ENCODE measurements at places on chromosomes 3 and 15.

- no peak for DNase-seq
Observed at GRCh38 chr3:189239616-189240015, 67.8 kb downstream of the TPRG1 start.

DNA sequence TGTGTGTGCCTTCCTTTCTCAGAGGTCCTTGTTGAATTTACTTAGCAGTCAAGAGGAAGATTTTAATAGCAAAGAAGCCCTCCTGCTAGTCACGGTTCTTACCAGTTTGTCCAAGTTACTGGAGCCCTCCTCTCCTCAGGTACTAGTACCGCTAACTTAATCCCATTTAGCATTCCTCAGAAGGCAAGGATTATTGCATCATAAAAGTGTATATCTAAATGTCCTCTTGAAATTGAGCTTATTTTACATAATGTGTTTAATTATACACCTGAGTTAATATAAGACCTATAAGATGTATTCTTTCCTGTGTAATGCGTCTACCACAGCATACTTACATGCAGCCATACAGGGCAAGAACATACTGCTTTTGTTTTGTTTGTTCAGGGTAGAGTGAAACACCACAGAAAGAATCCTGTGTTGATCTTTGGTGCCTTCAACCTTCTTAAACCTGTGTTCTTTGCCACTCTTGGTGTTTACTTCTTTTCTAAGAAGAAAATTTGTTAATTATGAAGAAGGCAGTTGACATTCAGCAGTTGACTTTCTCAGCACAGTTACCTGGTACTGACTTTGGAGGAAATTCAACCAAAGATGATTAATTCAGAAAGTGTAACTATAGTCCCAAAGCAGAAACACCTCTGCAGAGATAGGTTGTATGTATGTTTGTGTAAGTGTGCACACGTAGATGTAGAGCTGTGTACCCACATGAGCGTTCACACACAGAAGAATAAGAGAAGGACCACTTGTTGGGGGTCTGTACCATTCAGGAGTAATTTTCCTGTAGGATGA, 33.1 kb downstream of the POLG start:
- DNase-seq: no peak

DNA sequence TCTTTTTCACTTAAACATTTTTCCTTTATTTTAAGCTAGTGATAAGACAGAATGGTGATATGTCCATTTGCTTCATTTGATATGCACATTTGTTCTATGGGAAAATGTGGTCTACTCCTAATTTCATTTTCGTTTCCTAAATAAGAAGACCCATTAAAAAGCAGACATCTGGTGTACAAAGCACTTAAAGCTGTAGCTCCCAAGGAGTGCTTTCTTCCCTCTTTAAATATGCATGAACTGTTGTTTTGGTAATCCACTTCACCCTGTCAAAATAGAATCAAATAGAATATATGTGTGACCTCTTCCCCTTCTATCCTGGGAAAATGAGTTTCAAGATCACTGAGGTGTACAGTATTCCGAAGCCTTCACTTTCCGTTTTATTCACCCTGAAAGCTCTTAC, 182.8 kb downstream of the ROBO2 start:
- DNase-seq: no peak

- DNase-seq: no peak
Observed at GRCh38 chr3:134991003-134991402, 195.9 kb downstream of the EPHB1 start.

DNA sequence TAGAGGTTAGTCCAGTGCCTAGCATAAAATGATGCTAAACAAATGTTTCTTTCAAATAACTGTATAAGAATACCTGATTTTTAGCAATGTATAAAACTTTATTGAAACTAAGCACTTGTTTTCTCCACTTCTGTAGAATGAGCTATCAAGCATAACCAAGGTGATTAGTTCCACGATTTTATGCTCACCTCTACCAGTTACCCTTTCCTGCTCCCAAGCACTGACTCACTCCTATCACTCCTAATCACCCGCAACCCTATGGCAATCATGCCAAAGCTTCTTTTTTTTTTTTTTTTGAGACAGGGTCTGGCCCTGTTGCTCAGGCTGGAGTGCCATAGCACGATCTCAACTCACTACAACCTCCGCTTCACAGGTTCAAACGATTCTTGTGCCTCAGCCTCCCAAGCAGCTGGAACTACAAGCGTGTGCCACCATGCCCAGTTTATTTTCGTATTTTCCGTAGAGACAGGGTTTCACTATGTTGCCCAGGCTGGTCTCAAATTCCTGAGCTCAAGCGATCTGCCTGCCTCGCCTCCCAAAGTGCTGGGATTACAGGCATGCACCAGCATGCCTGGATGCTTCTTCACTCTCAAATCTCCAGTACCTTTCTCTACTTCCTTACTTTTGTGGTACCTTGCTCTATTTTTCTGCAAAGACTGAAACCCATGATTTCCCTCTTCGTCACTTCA, 3.9 kb downstream of the HSPBAP1 start:
- DNase-seq: no peak

DNA sequence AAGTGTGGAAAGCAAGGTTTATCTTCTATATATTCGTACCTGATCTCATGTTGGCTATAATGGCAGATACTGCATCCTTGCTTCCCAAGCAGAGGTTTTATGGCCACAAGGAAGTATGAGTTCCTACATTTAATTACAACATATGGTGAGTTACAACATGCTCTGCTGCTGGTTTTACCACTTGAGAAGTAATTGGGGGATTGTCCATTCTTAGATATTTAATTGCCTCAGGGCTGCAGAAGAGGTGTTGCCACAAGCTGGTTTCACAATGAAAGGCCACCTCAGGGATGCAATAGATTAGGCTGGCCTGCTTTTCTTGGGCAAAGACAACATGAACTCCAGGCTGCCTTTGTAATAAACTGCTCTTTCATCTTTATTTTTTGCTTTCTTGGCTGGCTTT, 48.6 kb downstream of the RAP2B start:
- DNase-seq: no peak

DNA sequence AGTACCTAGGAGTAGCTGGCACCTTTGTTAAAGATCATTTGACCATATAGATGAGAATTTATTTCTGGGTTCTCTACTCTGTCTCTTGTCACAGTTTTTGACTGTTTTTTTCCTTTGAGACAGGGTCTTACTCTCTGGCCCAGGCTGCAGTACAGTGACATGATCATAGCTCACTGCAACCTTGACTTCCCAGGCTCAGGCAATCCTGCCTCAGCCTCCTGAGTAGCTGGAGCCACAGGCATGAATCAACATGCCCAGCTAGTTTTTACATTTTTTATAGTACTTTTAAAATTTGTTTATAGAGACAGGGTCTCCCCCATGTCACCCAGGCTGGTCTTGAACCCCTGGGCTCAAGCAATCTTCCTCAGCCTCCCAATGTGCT, 45.0 kb downstream of the BCL2L10 start:
- no peak for DNase-seq

GRCh38 chr3:102255736-102256135, 179.1 kb upstream of the ZPLD1 start:
- no peak for DNase-seq
